ENCODE measurements at places on chromosomes 4 and X. TPM values are rescaled to one million over a fixed set of nuclear protein-coding genes. Genes with fewer than 3 reads are reported as not detected.
A peak's percentile ranks its signal among the peaks of the same experiment; 100 is the strongest.

DNA sequence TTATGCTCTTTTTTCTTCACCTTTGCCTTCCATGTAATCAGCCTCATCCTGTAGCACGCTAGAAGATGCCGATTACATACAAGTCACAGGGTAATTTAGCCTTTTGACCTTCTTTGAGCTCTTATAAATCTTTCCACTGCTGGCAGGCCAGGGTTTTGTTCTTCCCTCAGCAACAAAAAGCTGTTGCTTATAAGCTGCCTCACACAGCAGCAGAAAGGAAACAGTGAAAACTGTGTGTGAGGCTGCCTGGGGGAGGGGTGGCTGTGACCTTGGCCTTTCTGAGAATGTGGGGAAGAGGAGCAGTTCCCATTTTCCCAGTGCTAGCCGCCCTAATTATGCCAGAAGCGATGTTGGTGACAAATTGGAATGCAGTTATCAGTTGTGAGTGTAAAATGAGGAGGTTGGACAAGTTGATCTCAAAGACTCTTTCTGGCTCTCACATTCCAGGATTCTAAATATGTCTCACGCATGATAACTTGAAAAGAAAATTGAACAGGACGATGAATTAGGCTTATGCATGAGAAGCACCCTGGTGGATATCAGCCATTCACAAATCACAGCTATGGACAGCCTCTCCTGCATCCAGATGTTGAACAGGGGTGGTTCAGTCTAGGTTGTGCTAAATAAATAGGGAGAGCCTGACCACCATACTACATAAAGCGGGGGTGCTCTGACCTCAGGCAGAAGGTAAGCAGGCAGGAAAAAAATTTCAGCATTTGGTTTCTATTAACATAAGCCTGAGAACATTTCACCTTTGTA is 25.7 kb downstream of the SLITRK2 start:
- H3K27me3 ChIP-seq: no peaks in the 10 kb centered on the region
- no peak for DNase-seq
- no peaks in the 10 kb centered on the region for H3K36me3 ChIP-seq
- peaks cover 3% of the 10 kb centered on the region for H3K4me1 ChIP-seq

GRCh38 chrX:118961866-118962560 is 12.4 kb upstream of the LONRF3 start:
- no peak for DNase-seq
- H3K36me3 ChIP-seq: no peaks in the 10 kb centered on the region
- no peak overlapping the region for H3K4me3 ChIP-seq
- H3K27me3 ChIP-seq: no peaks in the 10 kb centered on the region

- no peaks in the 10 kb centered on the region for H3K27me3 ChIP-seq
- no peaks in the 10 kb centered on the region for H3K4me1 ChIP-seq
- H3K36me3 ChIP-seq: no peaks in the 10 kb centered on the region
- H3K4me3 ChIP-seq: no peak overlapping the region
- no peak overlapping the region for H3K27ac ChIP-seq
- DNase-seq: no peak
These were observed 165.1 kb upstream of the PPP3CA start for GRCh38 chr4:101512416-101512815.

DNA sequence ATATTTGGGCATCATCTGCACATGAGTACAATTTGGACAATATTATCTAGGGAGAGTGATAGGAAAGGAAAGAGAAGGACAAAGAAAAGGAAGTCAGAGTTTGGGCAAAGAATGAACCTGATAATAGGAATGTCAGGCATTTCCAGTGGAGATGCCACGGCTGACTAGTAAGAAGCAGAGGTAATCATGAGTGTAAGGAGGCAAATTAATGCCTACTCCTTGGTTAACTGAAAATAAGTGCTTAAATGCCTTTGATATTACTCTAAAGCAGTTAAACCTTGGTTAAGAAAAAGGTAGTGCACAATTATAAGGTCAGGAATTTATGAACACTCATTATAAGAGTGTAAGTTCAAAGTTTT is 99.2 kb upstream of the DDIT4L start:
- H3K36me3 ChIP-seq: no peaks in the 10 kb centered on the region
- no peak for DNase-seq
- peaks cover 1% of the 10 kb centered on the region for H3K27me3 ChIP-seq
- H3K4me3 ChIP-seq: no peak overlapping the region
- peaks cover 12% of the 10 kb centered on the region for H3K4me1 ChIP-seq

GRCh38 chr4:105305019-105305836 is 158.6 kb downstream of the TET2 start:
- H3K27ac ChIP-seq: no peak overlapping the region
- no peaks in the 10 kb centered on the region for H3K36me3 ChIP-seq
- no peaks in the 10 kb centered on the region for H3K27me3 ChIP-seq
- H3K4me1 ChIP-seq: no peaks in the 10 kb centered on the region
- DNase-seq: no peak
- no peak overlapping the region for H3K4me3 ChIP-seq

DNA sequence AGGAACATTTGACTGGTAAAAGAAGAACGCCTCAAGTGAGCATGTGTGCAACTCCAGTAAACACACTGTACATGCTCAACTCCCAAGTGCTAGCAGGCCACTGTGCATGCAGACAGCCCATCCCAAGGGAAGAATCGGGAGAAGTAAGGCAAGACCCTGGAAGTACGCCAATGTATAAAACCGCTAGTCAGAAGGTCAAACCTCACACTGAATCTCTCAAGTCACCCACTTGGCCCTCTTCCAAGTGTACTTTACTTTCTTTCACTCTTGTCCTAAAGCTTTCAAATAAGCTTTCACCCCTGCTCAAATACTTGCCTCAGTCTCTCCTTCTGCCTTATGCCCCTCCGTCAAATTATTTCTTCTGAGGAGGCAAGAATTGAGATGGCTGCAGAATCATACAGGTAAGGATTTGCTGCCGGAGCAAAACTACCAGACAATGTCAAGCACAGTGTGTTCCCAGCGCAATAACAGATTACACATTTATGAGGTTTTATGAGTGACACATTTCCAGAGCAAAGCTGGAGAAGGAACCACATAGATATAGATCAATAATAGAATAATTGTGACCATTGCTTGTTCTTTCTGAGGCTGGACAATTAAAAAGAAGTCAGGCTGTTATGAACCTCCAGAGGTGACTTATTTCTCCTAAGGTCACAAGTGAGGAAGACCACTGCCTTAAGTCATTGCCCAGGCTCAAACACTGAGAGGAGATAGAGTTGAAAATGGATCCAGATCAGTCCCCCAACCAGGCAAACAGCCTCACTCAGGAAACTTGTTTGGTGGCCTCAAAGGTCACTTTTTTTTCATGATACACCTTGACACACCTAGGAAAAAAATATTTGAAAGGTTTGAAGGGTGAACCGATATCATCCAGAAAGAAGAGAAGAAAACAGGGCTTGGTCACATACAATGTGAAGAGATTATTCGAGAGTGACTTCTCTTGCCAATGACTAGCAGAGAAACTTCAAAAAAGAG is 26.3 kb downstream of the CXCL1 start:
- DNase-seq: no peak
- no peak overlapping the region for H3K4me3 ChIP-seq
- H3K36me3 ChIP-seq: no peaks in the 10 kb centered on the region
- no peaks in the 10 kb centered on the region for H3K27me3 ChIP-seq
- H3K27ac ChIP-seq: no peak overlapping the region
- no peaks in the 10 kb centered on the region for H3K4me1 ChIP-seq

- peaks cover 5% of the 10 kb centered on the region for H3K4me1 ChIP-seq
- no peaks in the 10 kb centered on the region for H3K27me3 ChIP-seq
These were observed 27.9 kb downstream of the ABHD18 start for GRCh38 chr4:127993151-127993550.

DNA sequence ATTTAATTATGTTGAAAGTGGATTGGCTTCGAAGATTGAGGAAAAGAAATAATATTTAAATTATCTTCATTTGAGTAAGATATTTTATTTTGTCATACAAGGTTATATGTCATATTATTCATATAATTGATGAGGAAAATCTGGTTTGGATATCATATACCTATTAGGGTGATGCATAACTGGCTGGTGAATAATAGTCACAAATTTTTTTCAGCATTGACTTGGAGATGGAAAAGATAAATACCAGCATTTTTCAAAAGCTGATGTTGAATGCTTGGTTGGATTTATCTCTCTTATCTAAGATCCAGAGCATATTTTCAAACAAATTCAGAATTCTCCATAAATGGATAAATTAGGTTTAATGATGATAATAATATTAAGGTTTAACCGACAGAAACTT is 93.5 kb upstream of the SLIT2 start:
- DNase-seq: no peak
- no peaks in the 10 kb centered on the region for H3K27me3 ChIP-seq
- H3K4me3 ChIP-seq: no peak overlapping the region
- no peaks in the 10 kb centered on the region for H3K4me1 ChIP-seq

DNA sequence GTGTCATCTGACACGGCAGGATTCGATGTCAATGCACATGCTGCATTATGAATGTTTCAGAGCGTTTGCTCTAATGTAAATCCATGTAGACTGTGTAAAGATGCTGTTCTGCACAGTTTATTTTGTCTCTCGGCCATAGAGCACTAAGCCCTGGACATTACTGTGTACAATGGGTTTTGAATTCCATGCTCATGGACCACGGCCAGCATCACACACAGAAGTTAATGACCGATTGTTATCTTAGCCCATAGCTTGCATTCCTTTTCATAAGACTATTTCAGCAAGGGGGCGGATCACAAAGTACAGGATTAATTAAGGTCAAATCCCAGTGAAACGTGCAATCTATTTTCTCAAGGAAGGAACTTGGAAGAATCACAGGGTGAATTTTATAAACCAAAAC is 286.1 kb upstream of the TENM3 start:
- no peak overlapping the region for H3K27ac ChIP-seq
- H3K4me1 ChIP-seq: no peaks in the 10 kb centered on the region
- no peak overlapping the region for H3K4me3 ChIP-seq
- DNase-seq: no peak
- no peaks in the 10 kb centered on the region for H3K36me3 ChIP-seq
- H3K27me3 ChIP-seq: no peaks in the 10 kb centered on the region

GRCh38 chr4:84258905-84259830 is 239.9 kb downstream of the NKX6-1 start:
- no peaks in the 10 kb centered on the region for H3K27me3 ChIP-seq
- H3K27ac ChIP-seq: peak overlapping the region; percentile 23

- H3K36me3 ChIP-seq: no peaks in the 10 kb centered on the region
- H3K4me3 ChIP-seq: no peak overlapping the region
- H3K27me3 ChIP-seq: no peaks in the 10 kb centered on the region
These were observed 261.7 kb upstream of the FAM241A start for GRCh38 chr4:111883557-111883999.

GRCh38 chr4:40196272-40196671 is 559 bp upstream of the RHOH start:
- H3K4me1 ChIP-seq: peaks cover 47% of the 10 kb centered on the region
- peak overlapping the region; percentile 99 for H3K27ac ChIP-seq
- peaks cover 7% of the 10 kb centered on the region for H3K27me3 ChIP-seq
- peak overlapping the region; percentile 89 for H3K4me3 ChIP-seq
- DNase-seq: no peak

- no peak overlapping the region for H3K27ac ChIP-seq
- no peaks in the 10 kb centered on the region for H3K36me3 ChIP-seq
- H3K4me1 ChIP-seq: no peaks in the 10 kb centered on the region
- no peak overlapping the region for H3K4me3 ChIP-seq
These were observed 36.2 kb downstream of the DCX start for GRCh38 chrX:111375747-111376146.

GRCh38 chr4:7061815-7062214 is 6.0 kb downstream of the GRPEL1 start:
- peaks cover under 1% of the 10 kb centered on the region for H3K27me3 ChIP-seq
- peaks cover 27% of the 10 kb centered on the region for H3K36me3 ChIP-seq
- H3K4me1 ChIP-seq: peaks cover 6% of the 10 kb centered on the region

DNA sequence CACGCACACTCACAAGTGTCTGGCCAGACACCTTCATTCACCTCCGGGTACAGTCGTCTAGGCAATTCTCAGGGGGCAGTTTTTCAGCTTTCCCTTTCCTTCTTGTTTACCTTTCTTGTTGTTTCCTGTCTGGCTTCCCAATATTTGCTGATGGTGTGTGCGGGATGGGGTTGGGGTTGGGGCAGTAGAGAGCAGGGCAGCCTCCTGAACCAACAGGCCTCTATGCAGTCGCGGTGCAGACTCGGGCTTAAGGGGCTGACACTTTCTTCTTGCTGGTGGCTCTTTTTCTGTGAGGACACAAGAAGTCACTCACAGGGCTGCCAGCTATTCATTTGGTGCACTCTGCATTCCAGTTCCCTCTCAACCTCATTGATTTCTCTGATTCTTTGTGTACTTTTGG is 56.4 kb downstream of the NBDY start:
- no peak overlapping the region for H3K4me3 ChIP-seq
- H3K27me3 ChIP-seq: peaks cover 13% of the 10 kb centered on the region
- H3K36me3 ChIP-seq: peaks cover 47% of the 10 kb centered on the region
- DNase-seq: no peak
- H3K27ac ChIP-seq: peak overlapping the region; percentile 15
- peaks cover 31% of the 10 kb centered on the region for H3K4me1 ChIP-seq

DNA sequence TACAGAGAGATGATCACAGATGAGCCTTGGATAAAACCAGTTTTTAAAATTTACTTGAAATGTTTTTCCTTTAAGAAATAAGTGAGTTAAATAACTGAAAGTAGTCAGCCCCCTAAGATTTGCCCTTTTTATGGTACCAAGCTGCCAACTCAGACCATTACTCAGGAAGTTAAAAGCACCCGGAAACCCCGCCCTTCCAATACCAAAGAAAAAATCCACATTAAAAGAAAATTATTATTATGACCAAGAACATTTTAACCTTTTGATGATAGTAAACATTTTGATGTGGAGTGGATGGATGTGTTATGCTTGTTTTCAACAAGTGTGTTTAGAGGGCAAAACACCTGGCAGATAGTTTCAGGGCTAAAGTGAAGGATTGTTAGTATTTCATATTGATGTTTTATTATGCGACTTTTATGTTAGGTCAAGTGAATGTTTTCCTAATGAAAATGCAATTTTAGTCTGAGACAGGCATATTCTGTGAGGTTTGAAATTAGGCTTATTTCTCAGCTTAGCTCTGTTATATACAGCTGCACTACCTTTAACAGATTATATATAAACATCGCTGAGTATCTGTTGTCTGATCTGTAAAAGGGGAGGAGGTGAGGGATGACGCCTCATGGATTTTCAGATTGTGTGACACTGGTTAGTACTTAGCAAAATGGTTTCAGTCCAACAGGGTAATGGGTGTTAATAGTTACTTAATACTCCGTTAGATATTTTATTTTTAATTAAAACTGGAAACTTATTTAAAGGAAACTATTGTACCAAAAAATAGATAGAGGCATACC is 89.0 kb downstream of the KDM6A start:
- H3K4me3 ChIP-seq: no peak overlapping the region
- DNase-seq: no peak
- no peaks in the 10 kb centered on the region for H3K27me3 ChIP-seq
- H3K4me1 ChIP-seq: peaks cover 21% of the 10 kb centered on the region
- H3K36me3 ChIP-seq: peaks cover 20% of the 10 kb centered on the region

DNA sequence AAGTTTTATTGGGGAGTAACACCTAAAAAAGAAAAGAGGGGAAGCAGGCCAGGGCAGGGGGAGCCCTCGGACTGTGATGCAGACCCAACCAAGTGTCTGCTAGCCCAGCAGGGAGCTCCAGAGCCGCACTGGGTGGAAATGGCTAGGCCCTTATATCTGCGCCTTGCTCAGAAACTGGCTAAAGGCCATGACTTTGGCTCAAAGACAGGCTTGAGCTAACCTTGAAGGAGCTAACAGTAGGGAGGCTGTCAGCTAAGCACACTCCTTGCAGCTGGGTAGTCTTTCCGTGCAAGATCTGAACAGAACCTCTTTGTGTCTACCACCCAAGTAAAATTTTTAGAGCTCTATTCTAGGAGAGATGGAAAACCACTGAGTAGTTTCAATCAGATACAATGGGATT is 43.0 kb downstream of the SEPSECS start:
- H3K4me1 ChIP-seq: no peaks in the 10 kb centered on the region
- H3K4me3 ChIP-seq: no peak overlapping the region
- no peak overlapping the region for H3K27ac ChIP-seq
- peaks cover 3% of the 10 kb centered on the region for H3K36me3 ChIP-seq
- DNase-seq: no peak

Gene GYPB
- total RNA-seq: not detected

Gene MMRN1
- 304 TPM for total RNA-seq

Gene TMEM156
- total RNA-seq: not detected

Gene EXOC1L
- not detected for total RNA-seq

Gene NLGN3
- total RNA-seq: 1.7 TPM
